Endothelial cell (in vitro differentiated cells): ENCODE measurements at places on chromosomes 2 and 18. TPM values are rescaled to one million over a fixed set of nuclear protein-coding genes. Genes with fewer than 3 reads are reported as not detected.

C2orf66 gene
- 1.4 TPM for total RNA-seq

- DNase-seq = no peak
- no peak overlapping the region for H3K4me3 ChIP-seq
- H3K36me3 ChIP-seq = no peaks in the 10 kb centered on the region
- no peak overlapping the region for H3K27ac ChIP-seq
- H3K27me3 ChIP-seq = no peaks in the 10 kb centered on the region
These were observed 127.1 kb downstream of the TMEFF2 start for GRCh38 chr2:192067631-192068030.

ZC3H6 gene
- 6.8 TPM for total RNA-seq

- no peak overlapping the region for H3K4me3 ChIP-seq
- no peaks in the 10 kb centered on the region for H3K27me3 ChIP-seq
- DNase-seq = no peak
- no peak overlapping the region for H3K27ac ChIP-seq
- no peaks in the 10 kb centered on the region for H3K36me3 ChIP-seq
These were observed 1010.0 kb upstream of the CELF4 start for GRCh38 chr18:38575648-38576047.

- no peak for DNase-seq
- no peaks in the 10 kb centered on the region for H3K27me3 ChIP-seq
- no peaks in the 10 kb centered on the region for H3K36me3 ChIP-seq
- no peak overlapping the region for H3K27ac ChIP-seq
- no peaks in the 10 kb centered on the region for H3K4me1 ChIP-seq
- H3K4me3 ChIP-seq = no peak overlapping the region
These were observed 166.8 kb downstream of the FTCDNL1 start for GRCh38 chr2:199684168-199684567.

DNA sequence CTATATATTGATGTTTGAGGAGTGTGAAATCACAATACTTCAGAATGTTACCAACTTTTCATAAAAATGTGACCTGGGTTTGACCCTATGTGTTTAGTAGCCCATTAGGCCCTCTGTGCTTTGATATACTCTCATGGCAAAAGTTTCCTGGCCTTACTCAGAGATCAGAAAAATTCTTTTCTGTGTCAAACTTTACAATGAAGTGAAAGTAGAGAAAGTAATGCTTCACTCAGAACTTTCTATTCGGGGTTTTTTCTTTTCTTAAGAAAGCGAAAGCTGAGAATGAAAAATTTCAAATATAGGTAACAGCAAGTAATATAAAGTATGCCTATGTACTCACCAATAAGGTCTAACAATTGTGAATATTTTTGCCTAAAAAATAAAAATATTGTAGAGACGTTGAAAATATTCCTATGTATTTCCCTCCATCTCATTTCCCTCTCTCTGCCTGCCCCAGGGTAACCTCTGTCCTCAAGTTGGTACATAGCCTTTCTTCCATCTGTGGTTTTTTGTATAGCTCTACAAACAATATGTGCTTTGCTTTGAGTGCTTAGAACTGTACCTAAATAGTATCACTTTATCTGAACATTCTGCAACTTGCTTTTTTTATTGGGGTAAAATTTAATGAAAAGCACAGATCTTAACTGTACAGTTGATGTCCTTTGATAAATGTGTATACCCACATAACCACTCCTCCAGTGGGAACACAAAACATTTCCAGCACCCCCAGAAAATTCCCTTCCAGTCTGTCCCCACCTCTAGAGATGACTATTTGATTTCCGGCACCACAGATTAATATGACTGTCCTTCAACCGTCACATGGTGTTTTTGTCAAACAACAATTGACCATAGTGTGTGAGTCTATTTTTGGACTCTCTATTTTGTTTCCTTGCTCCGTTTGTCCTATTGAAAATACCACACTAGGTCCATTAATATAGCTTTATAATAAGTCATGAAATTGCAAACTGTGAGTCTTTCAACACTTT lies 10.3 kb upstream of the ACKR3 start:
- no peaks in the 10 kb centered on the region for H3K4me1 ChIP-seq
- H3K36me3 ChIP-seq = no peaks in the 10 kb centered on the region
- no peak overlapping the region for H3K27ac ChIP-seq
- DNase-seq = no peak
- H3K27me3 ChIP-seq = peaks cover 1% of the 10 kb centered on the region

TMEM200C gene
- 0.85 TPM for total RNA-seq

PROKR1 gene
- total RNA-seq = 0.38 TPM

STAT4 gene
- total RNA-seq = 1.1 TPM

DNA sequence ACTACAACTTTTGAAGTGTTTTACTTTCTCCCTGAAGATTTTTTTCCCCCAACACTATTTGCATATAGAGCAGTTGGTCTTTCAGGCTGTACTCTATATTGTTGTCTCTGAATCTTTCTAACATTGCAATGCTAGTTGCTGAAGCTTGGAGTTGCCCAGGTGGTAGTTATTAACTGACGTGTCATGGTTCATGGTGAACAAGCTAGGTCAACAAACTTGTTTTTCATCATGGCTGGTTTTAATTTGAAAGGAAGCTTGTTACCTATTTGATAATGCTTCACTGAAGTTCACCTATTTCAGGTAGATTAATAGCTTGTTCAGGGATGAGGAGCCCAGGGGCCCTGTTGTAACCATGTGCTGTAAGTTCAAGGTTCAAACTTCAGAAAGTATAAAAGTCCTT lies 158.8 kb upstream of the ZEB2 start:
- no peak overlapping the region for H3K4me3 ChIP-seq
- DNase-seq = no peak
- H3K27ac ChIP-seq = no peak overlapping the region
- H3K27me3 ChIP-seq = no peaks in the 10 kb centered on the region

DNA sequence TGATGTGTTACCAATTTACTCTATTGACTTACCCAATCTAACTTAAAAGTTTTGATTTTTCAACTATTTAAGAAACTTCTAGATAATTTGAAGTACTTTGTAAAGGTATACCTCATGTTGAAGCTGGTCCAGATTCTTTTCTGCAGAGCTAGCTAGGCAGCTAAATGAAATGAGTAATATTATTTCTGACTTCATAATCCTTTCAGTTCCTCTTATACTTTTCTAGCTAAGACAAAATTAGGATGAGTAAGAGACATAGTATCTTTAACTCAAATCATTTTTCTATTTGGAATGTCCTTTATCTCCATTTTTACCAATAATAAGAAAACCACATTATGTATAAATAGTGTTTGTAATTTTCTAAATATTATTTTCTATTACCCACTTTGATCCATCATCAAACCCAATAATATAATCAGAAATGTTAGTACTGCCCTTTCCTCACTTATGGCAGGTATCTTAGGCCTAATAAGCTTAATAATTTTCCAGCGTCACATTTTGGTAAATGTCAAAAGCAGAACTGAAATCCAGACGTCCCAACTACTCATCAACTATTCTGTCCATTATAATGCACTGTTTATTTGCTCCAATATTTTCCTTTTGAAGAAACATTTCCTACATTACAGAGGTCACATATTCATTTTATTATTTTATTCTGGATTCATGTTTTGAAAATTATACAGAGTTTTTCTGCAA lies 456.6 kb downstream of the THSD7B start:
- peaks cover 5% of the 10 kb centered on the region for H3K4me1 ChIP-seq
- H3K4me3 ChIP-seq = no peak overlapping the region
- no peaks in the 10 kb centered on the region for H3K36me3 ChIP-seq

DNA sequence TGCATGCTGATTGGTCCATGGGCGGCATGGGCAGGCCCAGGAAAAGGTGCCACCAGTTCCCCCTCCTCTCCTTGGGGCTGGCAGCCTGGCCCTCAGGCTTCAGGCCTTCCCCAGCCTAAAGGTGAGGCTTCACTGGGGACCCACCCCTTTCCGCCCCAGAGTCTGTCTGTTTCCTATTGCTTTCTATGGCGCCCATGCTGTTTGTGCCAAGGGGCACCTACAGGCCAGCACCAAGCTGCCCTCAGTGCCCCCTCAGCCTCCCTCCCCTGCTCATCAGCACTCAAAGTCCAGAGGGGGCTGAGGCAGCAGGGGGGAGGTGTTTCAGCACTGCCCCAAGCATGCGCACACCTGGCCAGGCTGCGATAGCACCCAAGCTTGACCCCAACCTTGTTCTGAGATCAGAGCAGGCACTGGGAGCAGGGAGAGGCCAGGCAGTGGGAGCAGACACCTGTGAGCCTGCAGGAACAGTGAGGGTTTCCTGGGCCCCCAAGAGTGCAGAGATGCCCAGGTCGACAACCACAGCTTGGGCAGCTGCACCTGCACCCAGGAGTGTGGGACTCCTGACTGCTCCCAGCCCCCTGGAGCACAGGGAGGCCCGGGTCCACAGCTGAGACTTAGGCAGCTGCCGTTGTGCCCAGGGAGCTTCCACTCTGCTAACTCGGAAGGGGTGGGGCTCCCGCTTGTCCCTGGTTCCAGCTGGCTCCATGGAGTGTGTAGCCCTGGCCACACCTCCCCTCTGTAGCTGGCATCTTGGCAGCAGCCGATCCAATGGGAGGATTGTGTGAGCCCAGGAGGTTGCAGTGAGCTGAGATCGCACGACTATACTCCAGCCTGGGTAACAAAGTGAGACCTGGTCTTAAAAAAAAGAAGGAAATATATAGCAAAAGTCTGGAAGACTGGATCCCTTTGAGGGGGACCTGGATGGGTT lies 69.1 kb downstream of the NCAPH start:
- H3K4me1 ChIP-seq = peaks cover 12% of the 10 kb centered on the region
- H3K36me3 ChIP-seq = no peaks in the 10 kb centered on the region
- no peak for DNase-seq
- H3K27me3 ChIP-seq = no peaks in the 10 kb centered on the region
- no peak overlapping the region for H3K27ac ChIP-seq
- no peak overlapping the region for H3K4me3 ChIP-seq

- no peaks in the 10 kb centered on the region for H3K36me3 ChIP-seq
- no peak for DNase-seq
- peaks cover under 1% of the 10 kb centered on the region for H3K27me3 ChIP-seq
These were observed 20.0 kb upstream of the NEMP2 start for GRCh38 chr2:190554357-190555006.

GRCh38 chr2:9554921-9555296 lies 721 bp downstream of the ADAM17 start:
- peak; percentile 21 for DNase-seq
- H3K27ac ChIP-seq = peak overlapping the region; percentile 94
- H3K4me3 ChIP-seq = peak overlapping the region; percentile 98
- peaks cover 7% of the 10 kb centered on the region for H3K36me3 ChIP-seq

DNA sequence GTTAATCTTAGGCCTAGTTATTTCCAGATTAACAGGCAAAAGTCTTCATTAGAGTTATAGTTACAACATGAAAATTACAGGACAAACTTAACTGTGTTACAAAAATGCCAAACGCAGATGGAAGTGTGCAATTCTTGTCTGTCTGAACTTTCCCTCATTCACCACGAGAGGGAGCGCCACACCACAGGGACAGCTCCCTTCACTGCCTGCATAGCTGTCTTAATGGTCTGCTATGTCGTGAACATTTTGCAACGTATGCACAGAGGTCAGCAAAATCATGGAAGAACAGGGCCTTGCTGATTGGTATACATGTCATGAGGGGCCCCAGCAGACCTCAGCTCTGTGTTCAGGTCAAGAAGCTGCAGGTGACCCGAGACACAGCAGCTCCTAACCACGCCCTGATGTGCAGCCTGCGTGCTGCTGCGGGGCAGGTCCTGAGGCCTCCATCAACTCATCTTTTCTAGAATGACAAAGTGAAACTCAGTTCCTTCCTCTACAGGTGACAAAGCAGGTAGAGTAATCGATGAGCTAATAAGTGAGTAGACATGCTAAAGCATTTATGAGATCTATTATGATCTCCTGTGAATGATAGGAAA lies 78.8 kb upstream of the ATP8B1 start:
- H3K4me3 ChIP-seq = no peak overlapping the region
- H3K36me3 ChIP-seq = no peaks in the 10 kb centered on the region
- H3K27me3 ChIP-seq = peaks cover 1% of the 10 kb centered on the region
- H3K27ac ChIP-seq = no peak overlapping the region
- DNase-seq = peak; percentile 67
- no peaks in the 10 kb centered on the region for H3K4me1 ChIP-seq

LRATD1 gene
- total RNA-seq = 37.6 TPM

DNA sequence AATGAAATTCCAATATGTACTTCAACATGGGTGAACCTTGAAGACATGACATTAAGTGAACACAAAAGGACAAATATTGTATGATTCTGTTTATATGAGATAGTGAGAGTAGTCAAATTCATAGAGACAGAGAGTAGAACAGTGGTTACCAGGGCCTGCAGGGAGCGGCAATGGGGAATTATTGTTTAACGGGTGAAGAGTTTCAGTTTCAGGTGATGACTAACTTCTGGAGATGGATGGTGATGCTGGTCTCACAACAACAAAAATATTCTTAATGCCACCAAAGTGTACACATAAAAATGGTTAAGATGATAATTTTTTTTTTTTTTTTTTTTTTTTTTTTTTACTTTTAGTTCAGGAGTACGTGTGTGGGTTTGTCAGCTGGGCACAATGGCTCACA lies 109.4 kb upstream of the TMEM200C start:
- no peak for DNase-seq
- no peak overlapping the region for H3K4me3 ChIP-seq
- no peaks in the 10 kb centered on the region for H3K36me3 ChIP-seq
- no peaks in the 10 kb centered on the region for H3K4me1 ChIP-seq

GRCh38 chr18:31407649-31408048 lies 31.1 kb downstream of the DSG4 start:
- no peaks in the 10 kb centered on the region for H3K27me3 ChIP-seq
- H3K4me3 ChIP-seq = no peak overlapping the region

DNA sequence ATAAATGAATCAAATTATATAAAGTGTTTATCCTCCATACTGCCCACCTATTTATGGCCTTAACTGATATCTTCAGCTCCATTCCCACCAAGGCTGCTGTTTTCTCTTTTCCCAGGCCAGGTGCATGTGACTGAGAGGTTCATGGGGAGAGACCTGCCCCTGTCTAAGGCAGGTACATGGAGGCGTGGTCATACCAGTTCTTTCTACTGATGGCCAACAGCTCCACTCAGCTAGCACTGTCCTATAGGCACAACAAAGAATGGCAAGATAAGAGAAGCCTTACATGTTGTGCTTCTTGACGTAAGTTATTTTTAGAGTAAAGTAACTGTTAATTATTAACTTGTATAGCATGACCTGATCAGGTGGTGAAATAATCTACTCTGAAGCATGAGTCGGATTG lies 16.8 kb downstream of the AKAIN1 start:
- no peak for DNase-seq
- no peak overlapping the region for H3K4me3 ChIP-seq
- no peak overlapping the region for H3K27ac ChIP-seq
- H3K27me3 ChIP-seq = no peaks in the 10 kb centered on the region

DTNA gene
- 17.9 TPM for total RNA-seq

WNT6 gene
- not detected for total RNA-seq

MITD1 gene
- 23.3 TPM for total RNA-seq

- H3K27me3 ChIP-seq = no peaks in the 10 kb centered on the region
- H3K4me3 ChIP-seq = no peak overlapping the region
- DNase-seq = no peak
- H3K4me1 ChIP-seq = no peaks in the 10 kb centered on the region
- no peaks in the 10 kb centered on the region for H3K36me3 ChIP-seq
- H3K27ac ChIP-seq = no peak overlapping the region
These were observed 18.5 kb downstream of the PMAIP1 start for GRCh38 chr18:59918320-59918755.
